GM04503 (cell line): ENCODE measurements at places on chromosomes 12 and 14.

DNA sequence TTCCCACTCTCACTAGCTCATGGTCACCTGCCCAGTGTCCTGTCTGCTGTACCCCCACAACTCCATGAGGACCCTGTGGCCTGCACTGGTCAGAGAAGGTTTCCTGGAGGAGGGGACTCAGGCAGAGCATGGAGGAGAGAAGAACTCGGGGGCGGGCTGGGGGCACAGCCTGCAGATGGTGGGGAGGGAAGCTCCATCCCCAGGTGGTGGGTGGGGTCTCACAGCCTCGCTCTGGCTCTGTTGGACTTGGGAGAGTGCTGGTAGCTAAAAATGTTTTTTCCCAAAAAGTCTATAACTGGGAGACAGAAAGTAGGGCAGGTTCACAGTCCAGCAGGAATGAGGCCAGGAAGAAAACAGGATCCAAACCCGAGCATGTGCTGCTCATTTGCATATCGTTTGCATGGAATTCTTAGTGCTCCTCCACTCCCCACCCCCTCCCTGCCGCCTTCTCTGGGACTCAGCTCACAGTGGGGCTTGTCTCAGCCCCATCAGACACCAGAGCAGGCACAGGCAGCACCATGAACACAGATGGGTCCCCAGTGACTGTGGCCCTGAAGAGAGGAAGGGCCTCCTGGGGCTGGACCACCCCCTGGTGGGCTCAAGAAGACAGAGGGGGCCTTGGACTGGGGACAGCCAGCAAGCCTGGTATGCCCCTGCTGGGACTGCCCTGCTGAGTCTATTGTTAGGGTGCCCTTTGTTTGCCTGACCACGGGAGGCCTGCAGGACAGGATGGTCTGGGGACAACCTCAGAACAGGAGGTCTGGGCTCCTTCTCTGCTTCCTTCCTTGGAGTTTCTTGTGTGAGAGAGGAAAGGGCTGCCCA, 67.0 kb upstream of the SFSWAP start:
- no peak for DNase-seq

DNA sequence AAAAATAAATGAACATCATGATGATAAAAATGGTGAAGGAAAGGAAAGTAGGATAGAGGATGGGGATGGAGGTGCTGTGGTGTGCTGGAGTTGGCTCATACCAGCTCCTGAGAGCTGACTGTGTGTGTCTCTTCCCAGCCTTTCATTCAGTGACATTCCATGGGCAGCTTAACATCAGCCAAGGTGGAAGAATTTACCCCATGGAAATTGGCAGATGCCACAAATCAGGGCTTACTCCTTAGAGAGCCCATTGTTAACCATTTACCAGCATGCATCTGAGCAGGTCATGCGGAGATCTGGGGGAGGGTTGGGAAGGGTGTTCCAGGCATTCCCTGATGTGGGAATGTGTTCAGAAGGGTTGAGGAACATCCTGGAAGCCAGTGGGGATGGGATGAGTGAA, 164.7 kb upstream of the MYL2 start:
- no peak for DNase-seq

GRCh38 chr12:94686834-94687628, 36.7 kb upstream of the TMCC3 start:
- DNase-seq, result no peak

GRCh38 chr14:38199739-38200138, 8.0 kb upstream of the SSTR1 start:
- DNase-seq, result no peak

DNA sequence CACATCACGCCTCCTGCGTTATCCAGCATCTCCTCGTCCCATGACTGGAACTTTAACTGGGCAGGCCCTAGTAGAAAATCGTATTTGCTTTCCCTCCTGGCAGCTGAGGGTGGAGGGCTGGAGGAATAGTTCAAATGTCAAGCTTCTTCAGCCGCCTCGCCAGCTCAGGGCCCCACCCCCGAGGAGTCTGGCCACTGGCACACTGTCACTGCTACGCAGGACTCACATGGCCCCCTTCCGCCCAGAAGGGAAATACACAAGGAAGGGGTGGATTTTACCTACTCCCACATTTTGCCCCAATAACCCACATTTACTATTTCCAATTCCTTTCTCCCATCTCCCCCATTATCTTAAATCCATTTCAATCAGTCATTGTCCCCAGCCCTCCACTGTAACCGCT, 8.6 kb downstream of the SLC6A13 start:
- DNase-seq, result no peak

DNA sequence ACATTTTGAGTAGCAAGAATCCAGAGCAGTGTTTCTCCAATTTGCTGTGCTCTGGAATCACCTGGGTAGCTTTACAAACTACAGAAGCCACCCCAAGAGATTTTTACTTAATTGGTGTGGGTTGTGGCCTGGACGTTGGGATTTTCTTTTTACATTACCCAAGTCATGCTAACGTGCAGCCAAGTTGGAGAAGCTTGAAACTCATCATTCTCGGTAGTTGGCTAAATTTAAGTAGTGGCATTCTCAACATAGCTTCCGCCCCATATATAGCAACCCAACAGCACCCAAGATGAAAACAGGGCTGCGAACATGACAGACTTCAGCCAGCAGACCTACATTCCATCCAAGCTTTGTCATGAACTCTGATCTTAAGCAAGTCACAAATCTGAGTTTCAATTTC, 25.0 kb downstream of the DAD1 start:
- no peak for DNase-seq

GRCh38 chr14:105056303-105056831, 8.9 kb downstream of the GPR132 start:
- no peak for DNase-seq

GRCh38 chr14:73003681-73004080, 23.2 kb downstream of the ZFYVE1 start:
- no peak for DNase-seq

DNA sequence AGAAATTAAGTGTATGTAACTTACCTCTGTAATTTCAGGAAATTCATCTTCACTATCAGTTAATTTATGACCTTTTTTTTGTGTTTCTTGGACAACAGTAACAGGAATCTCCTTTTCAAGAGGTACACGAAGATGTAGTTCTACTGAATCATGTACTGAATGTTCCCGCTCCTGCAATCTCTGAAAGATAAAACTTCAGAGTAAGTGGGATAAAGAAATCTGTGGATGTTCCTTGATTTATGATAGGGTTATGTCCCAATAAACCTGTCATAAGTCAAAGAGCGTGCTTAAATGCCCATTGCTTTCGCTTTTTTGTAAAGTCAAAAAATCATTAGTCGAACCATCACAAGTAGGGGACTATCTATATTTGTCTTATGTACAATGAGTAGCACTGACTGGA, 40.8 kb downstream of the SENP1 start:
- DNase-seq, result no peak

DNA sequence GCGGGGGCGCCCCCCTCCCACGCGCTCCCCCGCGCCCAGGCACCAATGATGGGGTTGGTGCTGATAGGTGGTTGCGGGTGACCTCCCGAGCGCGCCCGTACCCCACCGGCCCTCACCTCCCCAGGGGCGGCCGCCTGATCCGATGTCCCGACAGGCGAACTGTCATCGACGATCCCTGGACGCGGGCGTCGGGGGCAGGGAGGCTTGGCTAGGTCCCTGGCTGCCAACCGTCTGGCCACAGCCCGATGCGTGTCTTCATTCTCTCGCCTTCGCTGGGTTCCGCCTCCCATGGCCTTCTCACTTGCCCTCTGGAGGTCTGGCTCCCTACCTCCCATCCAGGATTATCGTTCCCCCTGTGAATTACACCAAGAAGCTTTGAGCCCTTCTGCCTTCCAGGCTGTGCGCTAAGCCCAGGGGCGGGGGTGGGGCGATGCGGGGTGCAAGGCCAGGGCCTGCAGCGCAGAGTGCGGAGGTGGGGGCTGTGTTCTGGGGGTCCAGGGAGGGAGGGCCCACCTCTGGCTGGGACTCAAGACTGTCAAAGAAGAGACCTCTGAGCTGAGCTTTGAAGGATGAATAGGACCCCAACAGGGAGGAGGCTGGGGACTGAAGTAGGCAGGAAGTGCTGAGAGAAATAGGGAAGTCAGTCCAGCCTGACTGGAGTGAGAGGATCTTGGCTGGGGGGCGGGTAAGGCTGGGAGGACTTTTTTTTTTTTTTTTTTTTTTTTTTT, 7.7 kb upstream of the RACGAP1 start:
- no peak for DNase-seq
